Ascending aorta (tissue), 2 donors: ENCODE measurements at places on chromosomes 3 and 15.

GRCh38 chr15:93223803-93224202, 134.8 kb upstream of the RGMA start:
- no peak for DNase-seq
- no peaks in the 10 kb centered on the region for H3K4me1 ChIP-seq
- H3K4me3 ChIP-seq, result no peak overlapping the region
- no peaks in the 10 kb centered on the region for H3K27me3 ChIP-seq

DNA sequence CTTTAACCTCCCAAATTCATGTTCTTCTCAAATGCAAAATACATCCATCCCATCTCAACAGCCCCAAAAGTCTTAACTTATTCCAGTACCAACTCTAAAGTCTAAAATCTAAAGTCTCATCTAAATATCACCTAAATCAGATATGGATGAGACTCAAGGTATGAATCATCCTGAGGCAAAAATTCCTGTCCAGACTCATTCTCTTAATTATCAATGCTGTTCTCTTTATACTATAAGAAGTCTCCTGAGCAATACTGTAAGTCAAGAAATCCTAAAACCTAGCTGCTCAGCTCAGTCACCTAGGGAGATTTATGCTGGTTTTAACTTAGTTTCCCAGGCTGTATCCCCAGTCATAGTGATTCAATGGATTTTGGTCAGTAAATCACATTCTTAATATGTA, 11.1 kb downstream of the RAD18 start:
- no peak for DNase-seq
- H3K36me3 ChIP-seq, result no peaks in the 10 kb centered on the region
- no peaks in the 10 kb centered on the region for H3K27me3 ChIP-seq
- no peak overlapping the region for H3K27ac ChIP-seq

DNA sequence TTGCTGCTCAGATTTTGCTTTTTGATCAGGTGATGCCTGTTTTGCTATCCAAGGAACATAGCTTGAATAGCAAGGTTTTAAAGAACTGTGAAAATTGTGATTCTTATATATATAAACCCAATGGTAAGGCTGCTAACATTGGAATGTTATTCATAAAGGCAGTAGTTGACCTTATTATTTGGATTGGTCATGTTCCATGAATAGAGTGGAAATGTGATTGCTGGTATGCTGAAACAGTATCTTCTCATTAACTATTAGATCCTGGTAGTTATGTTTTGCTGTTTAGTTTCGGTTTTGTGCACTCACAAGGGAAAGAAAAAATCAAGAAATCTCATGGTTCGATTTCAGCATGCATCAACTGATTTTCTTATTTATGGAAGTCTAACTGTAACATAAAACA, 78.7 kb upstream of the NPHP3 start:
- H3K27ac ChIP-seq, result no peak overlapping the region
- no peaks in the 10 kb centered on the region for H3K27me3 ChIP-seq
- no peak for DNase-seq

- H3K4me3 ChIP-seq, result no peak overlapping the region
- no peaks in the 10 kb centered on the region for H3K36me3 ChIP-seq
- H3K4me1 ChIP-seq, result peaks cover 2% of the 10 kb centered on the region
- no peak for DNase-seq
Observed at GRCh38 chr3:171327441-171328174, 132.6 kb downstream of the TNIK start.

DNA sequence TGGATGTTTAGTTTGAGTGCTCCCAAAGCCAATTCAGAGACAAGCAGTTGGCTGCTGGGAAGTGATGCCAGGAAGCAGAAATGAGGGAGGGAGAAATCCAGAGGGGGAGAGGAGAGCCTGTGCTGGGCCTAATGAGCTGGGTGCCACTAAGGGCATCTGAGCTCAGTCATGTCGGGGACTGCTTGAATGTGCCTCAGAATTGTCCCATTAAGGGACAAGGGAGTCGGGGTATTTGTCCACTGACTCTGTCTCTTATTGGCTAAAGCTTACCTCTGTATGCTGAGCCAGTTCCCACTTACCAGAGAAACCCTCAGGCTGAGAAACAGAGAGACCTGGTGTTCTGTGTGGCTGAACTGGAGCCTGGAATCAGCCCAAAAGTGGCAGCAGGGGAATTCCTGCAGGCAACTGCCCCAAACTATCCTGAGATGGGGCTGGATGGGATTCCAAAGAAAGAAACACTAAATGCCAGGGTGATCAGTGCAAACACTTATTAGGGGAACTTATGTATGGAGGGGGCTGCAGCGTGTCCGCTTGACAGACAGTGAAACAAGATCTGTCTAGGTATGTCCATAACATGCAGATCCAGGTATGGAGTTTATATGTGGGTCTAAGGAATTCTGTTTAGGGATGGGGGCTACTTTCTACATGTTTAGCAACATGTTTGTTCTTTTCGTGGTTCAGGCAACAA, 48.6 kb downstream of the NR1D2 start:
- no peaks in the 10 kb centered on the region for H3K27me3 ChIP-seq
- H3K36me3 ChIP-seq, result no peaks in the 10 kb centered on the region
- H3K4me1 ChIP-seq, result peaks cover 7% of the 10 kb centered on the region
- no peak overlapping the region for H3K4me3 ChIP-seq

- no peak overlapping the region for H3K4me3 ChIP-seq
- H3K4me1 ChIP-seq, result no peaks in the 10 kb centered on the region
- no peak overlapping the region for H3K27ac ChIP-seq
- peaks cover 5% of the 10 kb centered on the region for H3K27me3 ChIP-seq
Observed at GRCh38 chr3:167835953-167836352, 100.4 kb downstream of the SERPINI1 start.

DNA sequence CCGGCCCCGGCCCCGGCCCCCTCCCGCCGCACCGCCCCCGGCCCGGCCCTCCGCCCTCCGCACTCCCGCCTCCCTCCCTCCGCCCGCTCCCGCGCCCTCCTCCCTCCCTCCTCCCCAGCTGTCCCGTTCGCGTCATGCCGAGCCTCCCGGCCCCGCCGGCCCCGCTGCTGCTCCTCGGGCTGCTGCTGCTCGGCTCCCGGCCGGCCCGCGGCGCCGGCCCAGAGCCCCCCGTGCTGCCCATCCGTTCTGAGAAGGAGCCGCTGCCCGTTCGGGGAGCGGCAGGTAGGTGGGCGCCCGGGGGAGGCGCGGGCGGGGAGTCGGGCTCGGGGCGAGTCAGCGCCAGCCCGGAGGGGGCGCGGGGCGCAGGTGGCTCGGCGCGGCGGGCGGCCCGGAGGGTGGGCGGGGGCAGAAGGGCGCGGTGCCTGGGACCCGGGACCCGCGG, 352 bp downstream of the CHRD start:
- H3K4me1 ChIP-seq, result peaks cover 11% of the 10 kb centered on the region
- no peaks in the 10 kb centered on the region for H3K36me3 ChIP-seq
- no peak overlapping the region for H3K27ac ChIP-seq

DNA sequence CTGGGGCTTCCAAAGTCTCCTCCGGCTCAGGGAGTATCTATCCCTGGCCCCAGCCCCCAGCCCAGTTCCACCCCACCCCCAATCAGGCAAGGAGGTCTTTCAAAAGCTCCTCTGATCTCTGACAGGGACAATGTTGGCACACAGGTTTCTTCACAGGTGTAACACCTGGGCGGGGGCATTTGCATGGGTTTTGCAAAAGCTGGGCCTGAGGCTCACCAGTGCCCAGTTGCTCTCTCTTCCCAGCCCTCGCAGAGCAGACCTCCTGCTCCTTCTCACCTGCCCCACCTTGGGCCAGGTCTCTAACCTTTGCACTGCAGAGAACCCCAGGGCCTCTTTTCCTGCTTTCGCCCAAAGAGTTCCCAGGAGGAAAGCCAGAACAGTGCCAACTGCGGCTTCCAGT, 8.6 kb upstream of the CSK start:
- H3K36me3 ChIP-seq, result no peaks in the 10 kb centered on the region
- no peaks in the 10 kb centered on the region for H3K4me1 ChIP-seq
- no peak for DNase-seq
- no peak overlapping the region for H3K4me3 ChIP-seq

GRCh38 chr15:90594301-90594738, 64.6 kb downstream of the CRTC3 start:
- peak; percentile 83 for DNase-seq
- H3K27me3 ChIP-seq, result no peaks in the 10 kb centered on the region
- H3K4me3 ChIP-seq, result peak overlapping the region; percentile 37
- no peaks in the 10 kb centered on the region for H3K36me3 ChIP-seq
- H3K27ac ChIP-seq, result peak overlapping the region; percentile 76

DNA sequence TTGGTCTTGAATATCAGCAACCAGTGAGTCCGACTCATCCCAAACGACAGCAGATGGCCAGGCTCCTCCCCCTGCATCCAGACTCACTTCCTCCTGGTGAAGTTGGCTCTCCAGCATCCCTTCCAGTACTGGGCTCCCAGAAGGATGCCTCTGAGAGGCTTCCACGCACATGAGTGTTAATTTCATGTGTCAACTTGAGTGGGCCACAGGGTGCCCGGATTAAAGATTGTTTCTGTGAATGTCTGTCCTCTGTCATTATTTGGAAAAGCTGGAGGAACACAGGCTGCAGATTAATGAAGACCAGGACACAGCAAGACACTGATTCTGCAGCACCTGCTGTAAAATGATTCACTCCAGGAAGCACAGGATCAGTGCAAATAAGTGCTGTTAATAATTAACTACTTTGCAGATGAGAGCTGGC, 99.8 kb downstream of the ATP10A start:
- no peak for DNase-seq
- H3K36me3 ChIP-seq, result peaks cover 9% of the 10 kb centered on the region
- no peak overlapping the region for H3K27ac ChIP-seq
- peaks cover 9% of the 10 kb centered on the region for H3K4me1 ChIP-seq
- H3K4me3 ChIP-seq, result no peak overlapping the region

- H3K36me3 ChIP-seq, result peaks cover 5% of the 10 kb centered on the region
- H3K27me3 ChIP-seq, result no peaks in the 10 kb centered on the region
- H3K4me3 ChIP-seq, result no peak overlapping the region
- H3K4me1 ChIP-seq, result no peaks in the 10 kb centered on the region
- H3K27ac ChIP-seq, result no peak overlapping the region
Observed at GRCh38 chr3:171140246-171140645, 113.7 kb upstream of the SLC2A2 start.

DNA sequence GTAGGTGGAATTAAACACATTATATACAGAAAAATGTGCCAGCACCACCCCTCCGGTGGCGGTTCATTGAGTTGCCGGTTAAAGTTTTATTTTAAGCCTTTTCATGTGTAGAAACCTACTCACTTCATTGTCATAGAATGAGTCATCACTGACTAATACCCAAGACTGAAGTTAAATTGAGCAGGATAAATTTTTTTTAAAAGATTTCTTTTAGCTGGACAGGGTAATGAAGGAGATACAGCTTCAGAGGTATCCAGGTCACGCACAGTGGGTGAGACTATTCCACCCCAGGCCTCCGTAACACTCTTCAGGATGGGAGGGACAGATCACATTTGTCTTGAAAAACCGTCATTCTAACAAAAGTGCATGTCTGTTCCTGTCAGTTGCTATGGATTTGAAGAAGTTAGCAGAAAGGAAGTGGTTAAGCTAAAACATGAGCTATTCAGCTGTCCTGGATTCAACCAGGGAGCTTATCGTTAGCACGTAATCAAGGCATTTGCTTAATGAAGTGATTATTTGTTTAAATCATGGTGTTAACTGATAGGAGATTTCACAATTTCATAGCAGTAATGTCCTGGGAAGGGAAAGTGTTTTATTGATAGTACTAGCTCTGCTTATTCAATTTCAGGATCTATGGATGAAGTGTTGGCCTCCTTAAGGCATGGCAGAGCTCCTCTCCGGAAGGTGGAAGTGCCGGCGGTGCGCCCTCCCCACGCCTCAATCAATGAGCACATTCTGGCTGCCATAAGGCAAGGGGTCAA, 23.4 kb downstream of the WHAMM start:
- peak overlapping the region; percentile 58 for H3K27ac ChIP-seq
- no peak overlapping the region for H3K4me3 ChIP-seq
- H3K36me3 ChIP-seq, result peaks cover 99% of the 10 kb centered on the region

GRCh38 chr15:101684877-101685276, 32.7 kb upstream of the TM2D3 start:
- H3K4me1 ChIP-seq, result no peaks in the 10 kb centered on the region
- H3K27ac ChIP-seq, result no peak overlapping the region
- DNase-seq, result no peak
- H3K36me3 ChIP-seq, result peaks cover 23% of the 10 kb centered on the region
- no peaks in the 10 kb centered on the region for H3K27me3 ChIP-seq

DNA sequence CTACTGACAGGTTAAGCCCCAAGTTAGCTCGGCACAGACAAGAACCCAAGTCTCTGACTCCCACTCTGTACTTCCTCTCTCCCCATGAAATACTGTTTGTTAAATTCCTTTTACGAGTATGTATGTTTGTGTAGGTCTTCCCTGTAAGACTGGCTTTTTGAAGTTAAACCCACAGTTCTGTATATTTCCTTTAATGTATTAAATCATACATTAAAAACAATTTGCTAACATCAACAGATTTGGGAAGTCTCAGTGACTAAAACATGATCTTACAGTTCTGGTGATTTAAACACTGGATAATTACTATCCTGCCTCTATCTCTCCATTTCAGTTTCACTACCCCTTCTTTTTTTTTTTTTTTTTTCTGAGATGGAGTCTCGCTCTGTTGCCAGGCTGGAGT, 4.4 kb downstream of the CMTM6 start:
- H3K4me3 ChIP-seq, result no peak overlapping the region
- no peaks in the 10 kb centered on the region for H3K36me3 ChIP-seq
- peaks cover 10% of the 10 kb centered on the region for H3K4me1 ChIP-seq
- DNase-seq, result no peak

- no peaks in the 10 kb centered on the region for H3K27me3 ChIP-seq
- H3K36me3 ChIP-seq, result no peaks in the 10 kb centered on the region
- H3K4me1 ChIP-seq, result peaks cover 6% of the 10 kb centered on the region
Observed at GRCh38 chr3:20080956-20081554, 40.8 kb downstream of the KAT2B start.

- no peaks in the 10 kb centered on the region for H3K4me1 ChIP-seq
- H3K4me3 ChIP-seq, result no peak overlapping the region
- no peak for DNase-seq
- H3K36me3 ChIP-seq, result no peaks in the 10 kb centered on the region
- no peak overlapping the region for H3K27ac ChIP-seq
Observed at GRCh38 chr15:38674448-38674847, 109.8 kb upstream of the RASGRP1 start.

- no peaks in the 10 kb centered on the region for H3K36me3 ChIP-seq
- no peaks in the 10 kb centered on the region for H3K4me1 ChIP-seq
- no peak for DNase-seq
- H3K27me3 ChIP-seq, result no peaks in the 10 kb centered on the region
- no peak overlapping the region for H3K27ac ChIP-seq
Observed at GRCh38 chr3:156413293-156413892, 141.5 kb downstream of the SSR3 start.

GRCh38 chr3:170207717-170208116, 14.5 kb upstream of the PRKCI start:
- DNase-seq, result no peak
- no peak overlapping the region for H3K27ac ChIP-seq
- no peak overlapping the region for H3K4me3 ChIP-seq

DNA sequence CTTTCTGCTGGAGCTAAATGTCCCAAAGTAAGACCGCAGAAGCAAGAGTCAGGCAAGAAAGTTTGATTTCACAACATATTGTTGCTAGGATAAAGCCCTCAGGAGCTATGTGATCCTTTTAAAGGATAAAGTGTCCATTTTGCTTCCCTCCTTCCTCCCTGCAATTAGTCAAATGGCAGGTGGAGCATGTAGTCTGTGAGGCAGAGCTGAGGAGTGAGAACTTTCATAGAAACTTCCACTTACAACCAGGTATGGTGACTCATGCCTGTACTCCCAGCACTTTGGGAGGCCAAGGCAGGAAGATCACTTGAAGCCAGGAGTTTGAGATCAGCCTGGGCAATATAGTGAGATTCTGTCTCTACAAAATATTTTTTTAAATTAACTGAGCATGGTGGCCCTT, 25.2 kb upstream of the RHCG start:
- no peak overlapping the region for H3K27ac ChIP-seq
- DNase-seq, result no peak
- no peaks in the 10 kb centered on the region for H3K27me3 ChIP-seq
- no peaks in the 10 kb centered on the region for H3K36me3 ChIP-seq
- no peaks in the 10 kb centered on the region for H3K4me1 ChIP-seq
- H3K4me3 ChIP-seq, result no peak overlapping the region

GRCh38 chr15:61759639-61760038, 300.6 kb downstream of the VPS13C start:
- no peaks in the 10 kb centered on the region for H3K36me3 ChIP-seq
- H3K4me1 ChIP-seq, result no peaks in the 10 kb centered on the region
- H3K27me3 ChIP-seq, result no peaks in the 10 kb centered on the region
